Stimulated activated CD4-positive, alpha-beta T cell treated with anti-CD3 and anti-CD28 coated beads, Interleukin-12 subunit alpha, Interleukin-12 subunit beta, amount 100 ng/mL, for 4 hours (primary cell): ENCODE measurements at places on chromosomes 1 and 21.

GRCh38 chr1:99717005-99717404 is 49.4 kb downstream of the FRRS1 start:
- DNase-seq = no peak

DNA sequence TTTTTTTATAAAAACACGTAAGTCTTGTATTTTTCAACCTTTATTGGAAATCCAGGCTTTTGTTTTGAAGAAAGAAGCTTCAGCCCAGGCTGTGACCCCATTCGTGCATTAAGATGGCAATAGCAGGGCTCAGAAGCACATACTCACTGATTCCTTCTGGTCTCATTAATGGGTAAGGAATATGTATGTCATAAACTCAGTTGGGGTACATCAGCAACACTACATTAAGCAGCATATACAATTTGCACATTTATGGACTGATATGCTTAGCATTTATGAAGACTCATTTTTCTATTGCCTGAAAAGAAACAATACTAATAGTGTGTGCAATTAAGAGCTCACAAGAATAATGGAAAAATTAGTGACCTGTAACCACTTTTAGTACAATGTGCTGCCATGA is 945.4 kb upstream of the PRMT6 start:
- DNase-seq = no peak

GRCh38 chr1:14696761-14697160 is 98.3 kb downstream of the KAZN start:
- no peak for DNase-seq

DNA sequence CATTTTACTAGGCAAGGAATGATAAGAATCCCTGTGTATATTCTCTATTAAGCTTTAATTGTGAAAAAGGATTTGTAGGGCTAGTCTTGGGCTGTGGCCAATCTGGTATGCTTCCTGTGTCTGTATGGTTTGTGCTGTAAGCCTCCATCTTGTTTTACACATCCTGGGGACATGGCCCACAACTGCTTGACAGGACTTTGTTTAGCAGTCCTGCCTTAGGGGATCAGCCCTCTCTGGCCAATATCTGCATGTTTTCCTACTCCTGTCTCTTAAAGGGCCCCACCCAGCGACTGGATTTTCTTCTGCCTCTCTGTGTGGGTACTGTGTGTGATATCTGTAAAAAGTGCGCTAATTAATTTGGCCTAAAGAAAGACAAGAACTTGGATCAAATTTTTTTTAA is 813.2 kb downstream of the PLA2G4A start:
- DNase-seq = no peak

- no peak for DNase-seq
These were observed 18.8 kb downstream of the RNF220 start for GRCh38 chr1:44423591-44424537.

DNA sequence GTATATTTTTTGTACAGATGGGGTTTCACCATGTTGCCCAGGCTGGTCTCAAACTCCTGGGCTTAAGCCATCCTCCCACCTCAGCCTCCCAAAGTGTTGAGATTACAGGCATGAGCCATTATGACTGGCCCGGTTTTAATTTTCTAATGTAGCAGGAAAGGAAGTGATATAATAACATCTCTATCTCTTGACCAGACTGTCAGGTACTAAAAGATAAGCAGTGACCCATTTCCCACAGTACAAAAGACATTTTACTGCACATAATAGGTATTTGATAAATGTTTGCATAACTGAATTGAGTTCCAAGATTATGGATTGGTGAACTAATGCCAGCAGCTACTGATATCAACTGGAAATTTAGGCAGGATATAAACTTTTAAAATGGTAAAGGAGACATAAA is 4.0 kb downstream of the NVL start:
- no peak for DNase-seq

DNA sequence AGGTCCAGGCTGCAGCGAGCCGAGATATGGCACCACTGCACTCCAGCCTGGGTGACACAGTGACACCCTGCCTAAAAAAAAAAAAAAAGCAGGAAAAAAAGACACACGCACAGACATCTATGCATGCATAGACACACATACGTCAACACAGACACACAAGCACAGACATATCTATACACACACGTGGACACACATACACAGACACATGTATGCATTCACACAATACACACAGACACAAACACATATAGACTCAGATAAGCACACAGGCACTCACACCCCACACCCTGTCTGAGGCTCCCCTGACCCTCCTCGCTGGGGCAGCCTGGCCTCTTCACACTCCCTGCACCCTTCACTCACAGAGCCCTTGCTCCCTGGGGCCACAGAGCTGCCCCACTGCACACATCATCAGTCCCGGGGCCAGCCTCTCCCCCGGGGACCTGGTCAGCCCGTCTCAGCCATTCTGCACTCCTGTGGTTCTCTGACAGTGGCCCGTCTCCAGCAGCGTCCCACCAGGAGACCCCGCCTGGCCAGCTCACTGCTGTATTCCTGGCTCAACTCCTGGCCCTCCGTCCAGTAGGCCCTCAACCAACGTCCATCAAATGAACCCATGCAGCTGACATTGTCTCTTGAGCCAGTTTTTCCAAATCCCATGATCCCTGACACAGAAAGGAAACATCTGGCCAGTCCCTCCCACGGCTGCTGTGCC is 4.6 kb upstream of the PRKCZ start:
- DNase-seq = no peak

- no peak for DNase-seq
These were observed 36.6 kb downstream of the WNT3A start for GRCh38 chr1:228043281-228043848.

- DNase-seq = no peak
These were observed 504.7 kb downstream of the NUF2 start for GRCh38 chr1:163826500-163826899.

- no peak for DNase-seq
These were observed 4.1 kb upstream of the NEGR1 start for GRCh38 chr1:72286401-72286800.

GRCh38 chr1:157099633-157100009 is at the start of gene ETV3L:
ETV3L (minus strand) TSS chr1:157099808; CDS start chr1:157099523, 285 bp downstream.
- no peak for DNase-seq

GRCh38 chr1:58189453-58189852 is 357.1 kb downstream of the OMA1 start:
- DNase-seq = no peak
